ENCODE measurements at places on chromosomes 16 and 17.

GRCh38 chr17:8606401-8606800 lies 24.1 kb downstream of the MYH10 start:
- no peak for DNase-seq

DNA sequence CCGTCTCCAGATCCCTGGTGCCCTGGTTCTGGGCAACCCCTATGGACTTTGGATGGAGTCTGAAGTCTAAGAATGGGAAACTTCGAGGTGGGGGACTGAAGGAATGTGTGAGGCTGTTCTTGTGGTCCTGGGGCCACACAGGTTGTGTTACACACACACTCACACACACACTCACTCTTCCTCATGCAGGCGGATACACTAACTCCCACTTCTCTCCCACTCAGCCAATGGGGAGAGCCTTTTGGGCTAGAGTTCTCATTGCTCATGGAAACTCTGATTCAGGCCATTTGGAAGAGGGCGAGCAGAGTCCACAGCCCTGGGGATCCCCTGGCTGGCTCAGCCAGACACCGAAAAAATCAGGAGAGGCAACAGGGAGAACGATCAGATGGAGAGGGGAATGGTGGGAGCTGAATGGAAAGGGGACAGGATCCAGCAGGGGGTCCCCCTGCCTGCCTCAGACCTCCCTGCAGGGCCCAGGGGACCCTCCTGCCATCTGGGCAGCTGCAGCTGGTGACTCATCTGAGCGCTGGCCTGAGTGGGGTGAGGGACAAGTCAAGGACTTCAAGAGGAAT lies 9.1 kb downstream of the IGFBP4 start:
- no peak for DNase-seq

DNA sequence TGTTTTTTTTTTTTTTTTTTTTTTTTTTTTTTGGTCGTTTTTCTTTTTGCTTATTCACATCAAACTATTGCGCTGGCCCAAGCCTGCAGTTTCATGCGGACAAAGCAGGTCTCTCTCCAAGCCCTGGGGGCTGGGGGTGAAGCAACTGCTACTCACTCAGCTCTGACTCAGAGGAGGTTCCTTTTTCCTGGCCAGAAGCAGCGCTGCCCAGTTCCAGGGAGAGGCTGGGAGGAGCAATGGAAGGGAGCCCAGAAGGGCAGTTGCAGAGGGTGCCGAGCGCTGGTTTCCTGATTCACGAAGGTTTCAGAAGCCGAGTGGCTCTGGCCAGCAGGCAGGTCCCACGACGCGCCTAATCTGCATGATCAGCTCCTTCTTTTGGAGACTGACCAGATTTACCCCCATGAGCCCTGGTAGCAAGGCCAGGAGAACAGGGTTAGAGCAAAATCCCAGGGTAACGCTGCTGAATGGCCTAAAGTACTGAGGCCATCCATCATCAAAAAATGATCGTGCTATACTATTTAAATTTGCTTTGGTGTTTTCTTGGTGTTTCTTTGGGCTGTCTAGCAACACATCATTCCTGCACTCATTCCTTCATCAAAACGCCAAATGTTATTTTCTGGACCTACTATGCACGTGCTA lies 144.7 kb upstream of the SOX9 start:
- no peak for DNase-seq

DNA sequence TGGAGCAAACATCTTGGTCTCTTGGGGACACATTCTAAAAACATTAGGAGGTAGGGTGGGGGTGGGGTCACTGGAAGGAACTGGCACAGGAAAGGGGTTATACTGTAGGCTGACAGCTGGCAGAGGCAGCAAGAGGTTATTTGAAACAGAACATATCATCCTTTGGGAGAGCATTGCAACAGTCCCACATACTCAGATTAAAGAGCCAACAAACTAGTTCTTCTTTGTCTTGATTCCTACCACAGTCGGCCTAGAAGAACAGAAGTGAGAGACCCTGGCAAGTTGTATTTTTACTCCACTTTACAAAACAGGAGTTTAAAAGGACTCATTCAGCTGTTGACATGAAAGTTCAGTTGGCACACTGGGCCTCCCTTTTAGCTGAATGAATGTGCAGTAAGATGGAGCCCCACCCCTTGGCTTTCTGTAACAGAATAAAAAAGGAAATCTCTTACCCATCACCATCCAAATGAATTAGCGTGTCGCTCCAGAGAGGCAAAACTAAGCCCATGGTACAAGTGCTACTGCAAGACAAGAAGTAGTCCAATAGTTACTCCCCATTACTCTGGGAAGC lies 54.6 kb upstream of the CORO6 start:
- no peak for DNase-seq

GRCh38 chr17:72338847-72339790 lies 218.3 kb downstream of the SOX9 start:
- no peak for DNase-seq

DNA sequence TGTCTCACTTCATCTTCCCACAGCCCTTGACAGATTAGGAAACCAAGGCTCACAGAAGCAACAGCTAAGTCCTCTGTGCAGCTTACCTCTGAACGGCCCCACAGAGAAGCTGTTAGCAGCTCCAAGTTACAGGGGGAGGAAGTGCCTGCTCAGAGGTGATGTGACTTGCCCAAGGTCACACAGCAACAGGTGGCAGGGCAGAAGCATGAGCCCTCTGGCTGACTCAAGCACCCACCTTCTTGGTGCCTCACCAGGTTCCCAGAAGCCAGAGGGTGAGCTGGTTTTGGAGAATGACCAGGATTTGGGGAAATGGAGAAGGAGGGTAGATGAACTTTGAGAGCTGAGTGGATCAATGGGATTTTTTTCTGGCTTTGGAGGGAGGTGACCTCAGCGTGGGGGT lies 14.0 kb upstream of the RAI1 start:
- no peak for DNase-seq

- DNase-seq, result peak; percentile 53
These were observed 47.8 kb downstream of the BMERB1 start for GRCh38 chr16:15482068-15482747.

DNA sequence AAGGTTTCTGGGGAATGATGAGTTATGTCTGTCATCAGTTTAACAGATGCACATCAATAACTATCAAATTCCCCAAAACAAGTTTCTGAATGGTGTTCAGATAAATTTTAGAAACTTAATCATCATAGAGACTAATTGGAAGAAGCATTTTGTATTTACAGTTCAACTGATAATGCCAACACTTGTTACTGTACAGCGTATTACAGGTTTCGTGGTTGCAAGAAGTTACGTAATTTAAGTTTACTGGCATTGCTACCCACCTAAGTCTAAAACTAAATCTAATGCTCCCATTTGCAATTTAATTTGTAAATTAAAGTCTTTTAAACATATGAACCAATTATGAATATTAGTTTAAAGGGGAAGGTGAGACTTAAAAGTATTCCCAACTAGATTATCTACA lies 3.0 kb downstream of the SRSF1 start:
- DNase-seq, result no peak

DNA sequence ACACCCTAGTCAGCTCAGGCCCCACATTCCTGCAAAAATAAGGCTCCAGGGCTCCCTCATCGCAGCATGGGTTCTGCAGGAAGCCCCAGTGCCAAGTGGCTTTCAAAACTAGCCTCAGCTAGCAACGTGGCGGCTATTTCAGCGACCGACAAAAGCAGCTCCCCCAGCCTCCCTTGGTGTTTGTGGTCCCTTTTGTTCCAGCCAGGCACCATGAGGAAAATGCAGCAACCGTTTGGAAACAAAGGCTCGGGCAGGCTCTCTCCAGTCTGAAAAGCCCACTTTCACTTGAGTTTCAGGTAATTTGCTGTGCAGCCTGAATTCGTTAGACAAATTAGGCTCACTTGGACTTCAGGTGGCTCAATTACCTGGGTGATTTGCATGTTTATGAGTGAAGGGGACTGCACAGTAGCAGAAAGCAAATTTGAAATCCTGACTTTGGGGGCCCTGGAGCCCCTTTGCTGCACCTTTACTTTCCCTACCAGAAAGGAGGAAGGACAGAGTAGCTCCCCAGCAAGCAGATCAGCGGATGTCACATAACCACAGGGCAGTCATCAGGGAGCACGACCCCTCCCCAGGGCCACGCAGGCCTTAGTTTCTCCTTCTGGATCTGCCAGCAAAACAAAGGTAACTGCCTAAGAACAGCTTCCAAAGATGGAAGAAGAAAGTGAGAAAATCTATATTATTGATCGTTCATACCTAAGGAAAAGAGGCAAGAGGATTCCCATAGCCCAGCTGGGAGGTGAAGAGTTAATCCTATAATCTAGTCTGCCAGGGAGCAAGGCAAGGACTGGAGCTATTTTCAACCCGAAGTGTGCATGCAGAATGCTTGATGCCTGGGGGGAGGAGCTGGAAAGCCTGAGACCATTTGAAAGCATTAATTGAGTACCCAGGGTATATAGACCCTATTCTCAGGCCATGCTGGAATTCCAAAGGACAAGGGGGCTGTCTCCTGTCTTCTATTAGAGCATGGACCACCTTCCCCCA lies 143.1 kb upstream of the SDK2 start:
- DNase-seq, result peak; percentile 95

DNA sequence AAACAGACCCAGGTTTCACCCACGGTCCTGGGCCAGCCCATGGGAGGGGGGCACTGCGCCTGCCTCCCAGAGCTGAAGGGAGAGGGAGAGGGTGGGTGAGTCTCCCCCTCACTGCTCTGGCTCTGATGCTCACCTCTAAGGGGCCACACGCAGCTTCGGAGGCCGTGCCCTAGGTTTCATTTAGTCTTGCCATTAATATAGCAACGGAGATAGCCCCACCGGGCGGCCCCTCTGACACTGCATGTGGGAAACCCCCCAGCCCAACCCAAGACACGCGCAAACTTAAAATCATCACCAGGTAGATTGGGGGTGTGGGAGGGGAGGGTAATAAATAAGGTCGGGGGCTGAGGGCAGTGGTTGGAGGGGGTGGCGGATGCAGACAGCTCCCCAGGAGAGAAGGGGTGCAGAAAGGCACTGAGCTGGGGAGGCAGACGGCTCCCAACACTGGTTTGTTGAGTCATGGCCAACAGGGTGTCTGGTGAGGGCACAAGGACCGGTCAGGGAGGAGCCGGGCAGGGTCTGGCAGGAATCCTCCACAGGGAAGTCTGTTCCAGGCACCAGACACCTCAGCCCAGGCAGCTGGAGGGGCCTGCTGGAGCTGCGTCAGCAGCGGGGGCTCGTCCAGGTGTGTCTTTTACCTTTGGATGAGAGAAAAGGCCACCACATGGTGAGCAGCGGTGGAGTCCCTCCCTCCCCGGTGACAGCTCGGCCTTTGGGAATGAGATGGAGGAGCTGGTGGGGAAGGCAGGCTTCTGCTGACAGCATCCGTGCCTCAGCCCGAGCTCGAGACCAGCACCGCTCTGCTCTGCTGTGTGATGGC lies 32.0 kb upstream of the DOC2B start:
- no peak for DNase-seq

- DNase-seq, result no peak
These were observed 4.8 kb upstream of the GLG1 start for GRCh38 chr16:74611721-74612120.

GRCh38 chr17:17545031-17545820 lies 46.3 kb downstream of the PEMT start:
- no peak for DNase-seq

GRCh38 chr16:50709061-50709684 lies 15.8 kb downstream of the NOD2 start:
- no peak for DNase-seq

Data from NCI-H82 (cell line).